ENCODE measurements at places on chromosomes 5 and 9. TPM values are rescaled to one million over a fixed set of nuclear protein-coding genes. Genes with fewer than 3 reads are reported as not detected.

Gene LAMC3
- total RNA-seq: 0.12 TPM

DNA sequence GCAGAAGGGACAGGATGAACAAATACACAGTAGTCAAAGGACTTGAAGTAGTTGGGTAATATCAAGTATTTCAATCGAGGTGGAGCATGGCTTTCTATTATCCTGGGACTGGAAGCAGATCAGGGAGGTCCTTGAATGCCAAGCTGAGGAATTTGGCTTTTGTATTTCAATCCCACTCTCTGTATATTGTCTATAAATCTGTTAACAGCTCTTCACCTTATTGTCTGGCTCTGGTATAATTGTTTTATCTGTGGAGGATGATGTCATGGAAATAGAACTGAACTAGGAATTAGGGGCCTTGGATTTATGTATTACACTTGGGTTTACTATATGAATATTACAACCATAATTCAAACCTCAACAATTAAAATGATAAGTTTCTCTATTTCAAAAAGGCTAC is 6.3 kb upstream of the ADAMTSL1 start:
- no peak for DNase-seq

Gene BARX1
- 3.3 TPM for total RNA-seq

DNA sequence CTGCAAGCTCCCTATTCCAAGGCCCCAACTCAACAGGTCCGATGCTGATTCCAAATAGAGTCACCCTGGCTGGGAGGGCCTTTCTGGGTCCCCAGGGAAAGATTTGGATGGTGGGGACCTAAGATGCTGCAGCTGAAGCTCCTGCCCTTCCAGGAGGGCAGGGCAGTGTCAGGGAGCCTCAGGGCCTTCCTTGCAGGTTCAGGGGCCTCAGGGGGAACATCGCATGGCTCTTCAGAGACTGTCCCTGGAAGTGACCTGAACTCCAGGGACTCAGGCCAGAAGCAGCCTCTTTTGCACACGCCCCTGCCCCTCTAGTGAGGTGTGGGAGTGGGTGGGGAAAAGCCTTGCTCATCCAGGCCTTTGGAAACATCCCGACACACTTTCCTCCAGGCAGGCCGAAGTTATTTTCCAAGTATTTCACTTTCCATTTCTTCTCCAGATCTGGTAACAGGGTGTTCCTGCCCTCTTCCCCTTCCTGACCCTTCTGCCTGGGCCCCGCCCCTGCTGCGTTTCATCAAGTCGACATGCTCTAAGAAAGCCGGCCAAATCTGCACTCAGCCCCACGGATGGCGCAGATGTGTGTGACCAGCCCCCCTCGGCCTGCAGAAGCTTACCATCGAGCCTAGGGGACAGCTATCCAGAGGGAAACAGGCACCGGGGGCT is 159.5 kb downstream of the FGF18 start:
- DNase-seq: no peak

DNA sequence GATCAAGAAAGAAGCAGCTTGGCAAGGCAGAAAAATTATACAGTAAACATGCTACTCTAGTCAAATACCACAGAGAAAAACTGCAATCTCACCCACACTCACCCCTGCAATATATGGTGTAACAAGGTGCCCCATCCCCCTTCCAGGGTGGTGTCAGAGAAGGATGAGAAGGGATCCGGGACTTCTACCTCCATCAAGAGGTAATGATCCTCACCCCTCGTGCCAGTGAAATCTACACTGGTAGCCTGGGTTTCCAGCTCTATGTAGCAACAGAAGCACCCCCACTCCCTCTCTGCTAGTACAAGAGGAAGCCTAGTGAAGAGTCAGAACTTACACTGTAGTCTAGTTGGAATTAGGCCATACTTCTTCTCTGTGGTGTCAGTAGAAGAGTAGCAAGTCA is 18.9 kb downstream of the SLCO4C1 start:
- DNase-seq: no peak

Gene C5orf58
- total RNA-seq: not detected

Gene STK10
- 18.1 TPM for total RNA-seq

DNA sequence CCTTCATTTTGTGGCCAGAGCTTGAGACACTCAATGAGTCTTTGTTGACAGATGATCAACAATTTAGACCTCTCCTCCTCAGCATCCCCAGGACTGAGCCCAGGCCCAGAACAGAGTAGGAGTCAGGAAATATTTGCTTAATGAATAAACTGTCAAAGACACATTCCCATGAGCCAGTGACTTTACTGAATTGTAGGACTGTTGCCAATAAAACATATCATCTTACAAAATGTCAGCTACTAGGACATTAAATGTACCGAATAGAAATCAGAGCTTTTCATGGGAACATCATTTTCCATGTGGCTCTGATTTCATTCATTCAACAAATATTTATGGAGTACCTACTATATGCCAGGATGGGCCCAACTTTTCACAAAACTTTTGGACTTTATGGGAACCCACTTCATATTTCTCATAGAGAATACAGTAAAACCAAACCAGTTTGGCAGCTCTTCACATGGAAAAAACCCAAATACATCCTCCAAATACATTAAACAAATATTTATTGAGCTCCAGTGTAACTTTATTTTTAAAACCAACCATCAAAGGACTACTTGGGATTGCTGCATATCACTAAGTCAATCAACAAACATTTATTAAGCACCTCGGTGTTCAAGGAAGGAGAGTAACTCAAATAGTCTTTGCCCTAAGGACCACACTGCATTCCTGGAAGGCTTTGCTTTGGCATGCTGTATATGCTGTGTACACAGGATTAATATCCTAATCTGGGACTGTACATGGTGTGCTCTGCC is 11.4 kb downstream of the VDAC1 start:
- DNase-seq: no peak

GRCh38 chr5:181223729-181224389 is 778 bp downstream of the TRIM41 start:
- peak; percentile 55 for DNase-seq

GRCh38 chr9:92324889-92325268 is 271 bp downstream of the NOL8 start:
- no peak for DNase-seq

Gene PCA3
- total RNA-seq: 0.31 TPM

Gene F2R
- total RNA-seq: 28.7 TPM

Gene MCTP1
- 2.1 TPM for total RNA-seq

Gene SPATA31A3
- not detected for total RNA-seq

GRCh38 chr5:17670353-17670752 is 36.1 kb downstream of the TAF11L14 start:
- DNase-seq: no peak

DNA sequence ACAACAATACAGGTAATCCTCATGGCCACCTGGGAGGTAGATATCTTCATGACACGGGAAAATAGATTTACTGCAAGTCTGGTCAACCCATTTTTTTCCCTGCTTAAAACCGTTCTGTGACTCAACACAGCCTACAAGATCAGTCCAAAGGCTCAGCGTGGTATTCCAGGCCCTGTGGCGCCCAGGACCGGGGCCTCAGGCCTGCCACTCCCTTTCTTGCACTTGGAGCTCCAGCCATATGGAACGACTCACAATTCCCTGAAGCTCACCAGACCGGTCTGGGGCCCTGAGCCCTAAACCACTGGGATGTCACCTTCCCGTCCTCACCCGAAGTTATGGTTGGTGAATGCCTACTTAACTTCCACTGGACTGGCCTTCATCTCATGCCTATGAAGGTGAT is 6.5 kb upstream of the MLANA start:
- no peak for DNase-seq

- no peak for DNase-seq
These were observed 41.1 kb downstream of the G3BP1 start for GRCh38 chr5:151812757-151813309.

DNA sequence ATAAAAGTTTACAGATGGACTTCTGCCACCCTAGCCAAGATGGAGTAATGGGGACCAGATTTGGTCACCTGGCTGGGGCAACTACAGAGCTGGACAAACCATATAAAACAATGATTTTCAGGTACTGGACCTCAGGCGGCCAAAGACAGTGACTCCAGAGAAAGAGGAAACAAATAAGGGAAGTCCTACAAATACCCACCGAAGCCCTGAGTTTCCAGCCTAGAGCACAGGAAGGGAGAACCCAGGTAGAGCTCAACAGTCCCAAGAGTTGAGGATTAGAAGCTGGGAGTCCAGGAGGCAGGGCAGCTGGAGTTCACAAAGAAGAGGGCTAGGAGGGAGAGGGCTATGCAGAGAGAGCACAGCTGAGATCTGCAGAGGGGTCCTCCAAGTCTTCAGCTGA is 106.7 kb upstream of the NR5A1 start:
- DNase-seq: no peak

GRCh38 chr9:133917375-133917774 is 74.7 kb downstream of the VAV2 start:
- DNase-seq: no peak

GRCh38 chr9:136876476-136876875 is 9.8 kb upstream of the TRAF2 start:
- DNase-seq: no peak

DNA sequence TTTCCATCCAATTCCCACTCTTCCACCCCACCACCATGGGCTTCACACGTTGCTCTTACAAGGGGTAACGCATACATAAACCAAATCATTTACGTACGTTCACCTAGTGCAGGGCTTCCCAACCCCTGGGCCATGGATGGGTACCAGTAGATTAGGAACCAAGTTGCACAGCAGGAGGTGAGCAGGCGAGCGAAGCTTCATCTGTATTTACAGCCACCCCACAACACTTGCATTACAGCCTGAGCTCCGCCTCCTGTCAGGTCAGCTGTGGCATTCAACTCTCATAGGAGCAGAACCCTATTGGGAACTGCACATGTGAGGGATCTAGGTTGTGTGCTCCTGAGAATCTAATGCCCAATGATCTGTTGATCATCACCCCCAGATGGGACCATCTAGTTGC is 82.3 kb downstream of the CEMIP2 start:
- no peak for DNase-seq

- no peak for DNase-seq
These were observed 303.9 kb downstream of the DOCK8 start for GRCh38 chr9:518540-518939.

Gene FGFR4
- 244 TPM for total RNA-seq

Gene FOXD4L5
- total RNA-seq: 0.29 TPM

DNA sequence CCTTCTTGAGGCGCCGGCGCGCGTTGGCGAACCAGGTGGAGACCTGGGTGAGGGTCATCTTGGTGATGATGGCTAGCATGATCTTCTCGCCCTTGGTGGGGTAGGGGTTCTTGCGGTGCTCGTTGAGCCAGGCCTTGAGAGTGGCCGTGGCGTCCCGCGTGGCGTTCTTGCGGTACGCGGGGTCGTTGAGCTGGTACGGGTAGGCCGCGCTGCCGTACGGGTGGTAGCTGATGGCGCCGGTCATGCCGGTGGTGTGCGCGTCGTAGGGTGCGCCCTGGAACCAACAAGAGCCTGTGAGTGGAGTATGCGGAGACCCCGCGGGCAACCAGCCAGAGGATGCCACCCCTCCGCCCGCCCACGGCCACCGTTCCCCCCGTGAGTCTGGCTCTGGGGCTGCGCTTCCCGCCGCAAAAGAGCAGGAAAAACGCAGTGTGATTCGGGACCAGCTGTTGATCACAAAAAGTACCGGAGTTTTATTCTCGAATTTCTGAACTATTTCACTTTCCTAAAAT is 1.9 kb downstream of the IRX2 start:
- no peak for DNase-seq

GRCh38 chr5:42015681-42016080 is 90.6 kb downstream of the FBXO4 start:
- DNase-seq: no peak

Measured in progenitor cell of endocrine pancreas (in vitro differentiated cells).